ENCODE measurements at places on chromosomes 4 and X.

- DNase-seq = no peak
Measured at GRCh38 chr4:15695240-15695699, 7.6 kb upstream of the BST1 start.

GRCh38 chr4:100294356-100294755, 104.1 kb upstream of the DDIT4L start:
- DNase-seq = no peak

- no peak for DNase-seq
Measured at GRCh38 chr4:138555584-138555983, 313.4 kb upstream of the SLC7A11 start.

- DNase-seq = no peak
Measured at GRCh38 chr4:96262057-96262456, 422.2 kb downstream of the PDHA2 start.

GRCh38 chr4:120591038-120591437, 331.5 kb downstream of the PRDM5 start:
- DNase-seq = no peak

DNA sequence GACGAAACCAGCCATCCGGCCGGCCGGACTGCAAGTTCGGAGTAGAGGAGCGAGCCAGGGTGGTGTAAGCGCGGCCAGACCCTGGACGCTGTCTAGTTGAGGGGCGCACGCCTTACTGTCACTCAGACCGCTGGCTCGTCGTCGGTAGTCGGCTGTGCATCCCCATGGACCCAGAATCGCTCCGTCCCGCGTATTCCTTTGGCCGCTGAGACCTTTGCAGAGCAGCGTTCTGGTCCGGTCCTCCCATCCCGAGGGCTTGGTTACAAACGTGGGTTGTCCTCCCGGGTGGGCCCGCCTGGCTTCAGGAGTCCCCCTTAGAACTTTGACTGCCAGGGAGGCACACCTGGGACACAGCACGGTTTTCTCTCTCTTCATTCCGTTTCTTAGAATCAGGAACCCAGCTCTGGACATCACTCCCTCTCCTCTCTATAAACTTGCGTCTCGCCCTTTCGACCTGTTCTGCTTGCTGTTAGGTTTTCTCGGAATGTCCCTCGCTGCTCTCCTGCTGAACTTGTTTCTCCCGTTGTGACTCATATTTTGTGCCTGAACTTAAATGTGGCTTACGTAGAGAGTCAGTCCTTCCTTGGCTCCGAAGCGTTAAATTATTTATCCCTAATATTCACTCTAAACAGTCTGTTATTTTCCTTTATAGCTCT, 672 bp downstream of the PGM2 start:
- no peak for DNase-seq

GRCh38 chr4:140463182-140463581, 34.9 kb downstream of the MGAT4D start:
- no peak for DNase-seq

- DNase-seq = no peak
Measured at GRCh38 chrX:56130031-56130430, 102.1 kb upstream of the KLF8 start.

- no peak for DNase-seq
Measured at GRCh38 chrX:51737091-51737490, 6.2 kb upstream of the GSPT2 start.

DNA sequence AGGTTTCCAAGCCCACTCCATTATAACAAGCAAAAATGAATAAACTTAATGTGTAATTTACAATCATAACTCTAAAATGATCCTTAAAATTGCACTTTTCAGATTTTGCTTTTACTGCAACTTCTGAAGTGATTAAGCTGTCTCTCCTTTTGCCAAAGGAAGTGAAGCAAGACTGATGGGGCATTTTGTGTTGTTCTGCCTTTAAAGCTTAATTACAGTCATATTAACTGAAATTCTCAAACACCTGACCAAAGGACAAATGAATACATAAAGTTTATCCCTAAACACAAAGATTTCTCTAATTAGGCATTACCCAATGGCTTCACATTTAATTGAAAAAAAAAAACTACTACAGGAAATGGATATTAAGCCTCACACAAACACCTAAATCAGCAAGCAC, 101.8 kb downstream of the ATP11C start:
- no peak for DNase-seq

DNA sequence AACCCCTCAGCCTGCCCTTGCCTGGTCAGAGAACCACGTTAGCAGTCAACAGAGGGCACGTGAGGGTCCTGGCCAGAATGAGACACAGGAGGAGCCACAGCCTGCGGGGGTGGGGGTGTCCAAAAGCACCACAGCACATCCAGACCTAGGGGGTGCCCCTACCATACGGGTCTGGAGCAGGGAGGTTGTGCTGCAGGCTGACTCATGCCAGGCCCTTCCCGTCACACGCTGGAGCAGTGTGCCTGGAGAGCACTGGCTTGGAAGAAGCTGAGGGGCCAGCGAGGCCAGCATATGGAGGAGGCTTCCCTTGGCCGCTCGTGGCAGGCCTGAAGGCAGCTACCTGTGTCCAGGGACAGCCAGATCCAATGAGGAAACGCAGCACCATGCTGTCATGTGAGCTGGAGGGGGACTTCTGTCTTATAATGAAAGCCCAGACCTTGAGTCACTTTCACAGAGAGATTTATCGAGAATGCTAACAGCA, 1.5 kb upstream of the IRAK1 start:
- DNase-seq = no peak

- no peak for DNase-seq
Measured at GRCh38 chr4:43607400-43607799, 714.9 kb downstream of the GRXCR1 start.

DNA sequence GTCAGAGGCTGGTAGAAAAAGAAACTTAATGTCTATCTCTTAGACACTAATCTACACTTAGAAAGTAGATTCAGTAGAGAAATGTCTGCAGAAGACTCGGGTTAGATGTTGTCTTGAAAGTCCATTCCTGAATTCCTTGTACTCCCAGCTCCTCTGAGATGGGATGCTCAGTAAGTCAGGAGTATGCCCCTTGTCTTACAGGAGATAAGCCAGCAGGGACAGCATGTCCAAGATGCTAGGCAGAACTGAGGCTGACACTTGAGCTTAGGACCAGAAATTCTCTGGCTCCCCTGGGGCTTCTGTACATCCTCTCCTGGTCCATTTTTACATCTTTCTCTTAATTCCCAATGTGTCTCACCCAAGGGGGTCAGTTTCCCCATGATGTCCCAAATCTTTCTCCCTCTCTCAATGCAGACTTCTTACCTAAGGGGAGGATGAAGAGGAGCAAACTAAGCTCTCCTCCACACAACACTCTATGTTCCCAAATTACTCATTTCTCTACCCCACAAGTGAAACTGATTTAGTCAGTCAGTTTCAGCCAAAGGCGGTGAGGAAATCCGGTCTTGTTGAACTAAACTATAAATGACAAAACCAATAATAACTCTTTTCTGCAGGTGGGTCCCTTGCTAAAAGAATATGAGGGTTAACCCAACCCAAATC, 558.2 kb upstream of the DIPK2B start:
- DNase-seq = no peak

GRCh38 chrX:39679497-39680157, 418.1 kb downstream of the BCOR start:
- no peak for DNase-seq

DNA sequence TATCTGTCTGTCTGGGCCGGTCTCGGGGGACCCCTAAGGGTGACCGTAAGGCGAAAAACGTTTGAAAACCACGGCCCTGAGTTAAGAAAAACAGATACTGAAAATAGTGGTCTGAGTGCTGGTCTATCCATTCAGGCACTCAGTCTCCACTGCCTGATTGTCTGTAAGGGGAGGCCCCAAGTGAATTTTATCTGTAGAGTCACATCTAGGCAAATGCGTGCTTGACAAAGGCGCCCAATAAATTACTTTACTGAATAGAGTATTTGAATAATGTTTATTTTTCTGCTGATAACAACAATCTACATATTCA, 465 bp downstream of the HNRNPH2 start:
- no peak for DNase-seq

GRCh38 chr4:56302760-56303159, 84.5 kb downstream of the AASDH start:
- no peak for DNase-seq

- no peak for DNase-seq
Measured at GRCh38 chr4:45099471-45099870, 373.1 kb upstream of the GNPDA2 start.

DNA sequence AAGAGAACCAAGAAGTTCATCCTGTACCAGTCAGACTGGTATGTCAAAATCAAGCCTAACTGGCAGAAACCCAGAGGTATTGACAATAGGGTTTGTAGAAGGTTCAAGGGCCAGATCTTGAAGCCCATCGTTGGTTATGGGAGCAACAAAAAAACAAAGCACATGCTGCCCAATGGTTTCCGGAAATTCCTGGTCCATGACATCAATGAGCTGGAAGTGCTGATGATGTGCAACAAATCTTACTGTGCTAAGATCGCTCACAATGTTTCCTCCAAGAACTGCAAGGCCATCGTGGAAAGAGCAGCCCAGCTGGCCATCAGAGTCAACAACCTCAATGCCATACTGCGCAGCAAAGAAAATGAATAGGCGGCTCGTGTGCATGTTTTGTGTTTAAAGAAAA, 172.7 kb upstream of the MED14 start:
- DNase-seq = no peak

DNA sequence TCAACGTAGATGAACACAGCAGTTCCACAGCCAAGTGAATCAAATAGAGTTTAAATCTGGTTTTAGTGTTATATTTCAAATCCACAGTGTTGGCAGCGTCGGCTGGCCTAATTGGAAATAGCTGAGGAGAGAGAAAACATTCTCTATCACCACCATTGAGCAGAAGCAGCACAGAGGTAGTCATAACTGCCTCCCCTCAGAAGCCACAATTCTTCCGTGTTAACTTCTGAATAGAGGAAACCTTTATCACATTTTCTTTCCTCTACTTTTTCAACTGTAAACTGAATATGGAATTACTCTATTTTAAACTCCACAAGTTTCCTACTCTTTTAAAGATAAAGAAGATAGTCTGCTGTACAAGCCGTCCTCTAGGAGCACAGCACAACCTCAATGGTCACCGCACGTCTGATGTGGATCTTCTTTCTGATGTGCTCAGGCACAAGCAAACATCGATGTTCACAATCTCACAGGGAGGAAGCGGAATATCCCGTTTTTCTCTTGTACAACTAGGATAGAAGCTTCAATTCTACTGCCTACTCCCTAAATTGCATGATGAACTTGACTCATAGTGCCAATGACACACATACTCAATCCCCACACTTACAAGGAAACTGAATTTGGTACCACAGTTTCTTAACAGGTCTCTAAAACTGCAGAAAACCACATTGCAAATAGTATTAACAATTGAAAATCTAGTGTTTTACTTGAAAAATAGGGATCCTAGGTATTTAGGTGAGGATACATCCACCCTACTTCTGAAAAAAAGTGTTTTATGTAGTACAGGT, 217.8 kb upstream of the ETNPPL start:
- DNase-seq = no peak

- DNase-seq = no peak
Measured at GRCh38 chr4:56264873-56265272, 122.4 kb downstream of the AASDH start.

GRCh38 chr4:99998062-99998867, 48.2 kb upstream of the H2AZ1 start:
- DNase-seq = no peak

DNA sequence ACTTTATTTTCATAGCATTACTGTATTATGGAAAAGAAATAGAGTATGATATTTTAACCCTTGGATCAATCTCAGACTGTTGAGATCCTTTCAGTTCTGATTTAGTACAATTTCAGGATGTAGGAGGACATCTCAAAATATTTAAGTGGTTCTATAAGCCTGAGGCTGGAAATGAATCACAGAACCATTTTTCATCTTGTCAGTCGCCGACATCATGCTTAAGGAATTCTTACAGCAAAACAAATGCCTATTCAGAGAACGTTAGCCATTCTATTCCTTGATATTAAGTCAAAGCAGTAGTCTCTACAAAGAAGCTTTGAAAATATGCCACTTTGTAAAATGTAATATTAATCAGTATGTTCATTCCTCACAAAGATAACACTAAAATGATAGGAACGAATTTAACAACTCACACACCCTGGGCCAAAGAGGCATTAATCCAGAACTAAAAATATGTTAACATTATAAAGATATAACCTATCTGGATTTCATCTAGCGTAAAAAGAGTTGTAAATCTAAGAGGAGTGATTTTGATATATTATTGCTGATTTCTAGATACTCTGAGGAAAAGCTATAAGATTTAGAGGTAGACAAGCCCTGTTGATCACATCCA, 152.0 kb downstream of the GASK1B start:
- no peak for DNase-seq

DNA sequence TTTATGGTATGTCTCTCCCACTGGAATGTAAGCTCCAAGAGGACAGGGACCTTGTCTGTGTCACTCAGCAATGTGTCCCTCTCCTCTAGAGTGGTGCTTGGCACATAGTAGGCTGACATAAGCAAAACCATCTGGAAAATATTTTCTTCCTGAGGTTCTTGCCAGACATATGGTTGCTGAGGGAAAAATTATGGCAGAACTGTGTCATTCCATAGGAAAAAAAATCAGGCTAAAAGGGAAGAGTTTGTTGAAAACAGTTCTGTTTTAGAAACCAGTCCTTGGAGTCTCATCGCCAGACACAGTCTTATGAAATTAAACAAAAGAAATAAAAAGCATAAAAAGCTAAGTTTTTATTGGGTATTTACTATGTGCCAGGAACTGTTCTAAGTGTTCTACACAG, 60.9 kb downstream of the RTL9 start:
- no peak for DNase-seq

DNA sequence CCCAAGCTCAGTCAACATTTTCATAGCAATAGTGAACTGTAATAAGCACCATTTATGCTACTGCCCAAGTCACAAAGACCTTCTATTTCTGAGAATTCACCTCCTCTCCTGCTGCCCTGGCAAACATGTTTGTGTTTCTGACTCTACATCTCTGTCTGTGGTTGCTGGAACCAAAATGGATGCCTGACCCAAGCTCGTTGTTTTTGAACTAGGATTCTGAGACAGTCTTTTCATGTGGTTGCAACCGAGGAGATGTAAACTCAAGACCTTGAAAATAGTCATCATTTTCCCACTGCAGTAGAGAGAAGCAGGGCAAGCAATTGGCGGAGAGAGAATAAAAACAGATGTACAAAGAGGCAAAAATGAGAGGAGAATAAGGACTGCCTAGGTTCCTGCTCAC, 160.2 kb downstream of the RAB28 start:
- peak; percentile 26 for DNase-seq

- DNase-seq = peak; percentile 3
Measured at GRCh38 chr4:12852338-12853307, 631.5 kb downstream of the RAB28 start.
